ENCODE measurements at places on chromosomes 3 and 15. TPM values are rescaled to one million over a fixed set of nuclear protein-coding genes. Genes with fewer than 3 reads are reported as not detected.

The STAC gene
- total RNA-seq = 13.8 TPM

The AADACL2 gene
- total RNA-seq = not detected

The NSUN3 gene
- total RNA-seq = 30.4 TPM

The DNAH12 gene
- 3.5 TPM for total RNA-seq

Measured in diencephalon (tissue), 1 donor.